Hematopoietic multipotent progenitor cell treated with erythropoietin and hydrocortisone succinate and interleukin-3 and kit ligand, for 17 days (in vitro differentiated cells): ENCODE measurements at places on chromosomes 5 and 9.

GRCh38 chr9:70566066-70566465 is 151.6 kb upstream of the KLF9 start:
- no peak for DNase-seq

GRCh38 chr5:56624751-56625150 is 190.6 kb upstream of the MAP3K1 start:
- DNase-seq: no peak

DNA sequence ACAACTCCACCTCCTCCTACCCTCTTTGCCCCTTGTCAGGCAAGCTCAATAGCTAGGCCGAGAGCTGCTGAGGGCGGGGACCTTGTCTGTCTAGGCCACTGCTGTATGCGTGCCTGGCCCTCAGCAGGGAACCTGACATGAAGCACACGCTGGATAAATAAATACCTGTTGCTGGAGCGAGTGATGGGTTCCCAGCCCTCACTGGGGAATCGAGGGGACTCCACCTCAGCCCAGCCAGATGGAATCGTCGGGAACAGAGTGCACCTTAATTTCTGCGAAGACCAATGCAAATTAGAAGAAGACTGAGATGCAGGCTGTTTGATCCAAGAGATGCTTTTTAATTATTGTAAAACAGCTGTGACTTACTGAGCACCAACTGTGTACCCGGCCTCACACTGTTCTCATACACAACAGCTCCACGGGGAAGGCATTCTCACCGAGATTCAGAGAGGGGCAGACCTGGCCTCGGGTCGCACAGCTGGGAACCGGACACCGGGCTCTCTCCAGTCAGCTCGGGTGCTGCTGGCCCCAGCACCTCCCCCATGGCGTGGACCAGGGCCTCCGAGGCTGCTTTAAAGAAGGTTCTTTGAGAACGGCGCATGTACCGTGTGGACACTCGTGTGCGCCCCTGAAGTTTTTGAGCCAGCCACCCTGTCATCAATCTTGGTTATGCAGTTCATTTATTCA is 109.7 kb upstream of the IER5L start:
- no peak for DNase-seq

DNA sequence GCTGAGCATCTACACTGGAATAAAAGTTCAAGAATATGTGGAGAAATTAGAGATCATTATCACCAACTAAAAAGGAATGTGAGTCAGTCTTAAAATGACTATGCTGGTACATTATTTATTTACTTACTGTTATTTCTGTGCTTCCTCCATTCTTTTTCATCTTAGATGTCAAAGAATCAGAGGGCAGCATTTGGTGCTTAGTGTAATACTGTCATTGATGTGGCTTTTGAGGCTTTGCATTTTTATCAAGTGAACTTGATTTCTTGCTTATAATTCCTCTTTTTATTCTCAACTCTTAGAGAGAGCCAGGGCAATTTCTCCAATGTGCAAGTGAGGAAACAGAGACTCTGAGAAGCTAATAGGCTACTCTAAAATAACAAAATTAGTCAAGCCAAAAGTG is 163.7 kb upstream of the TRPC7 start:
- DNase-seq: no peak

DNA sequence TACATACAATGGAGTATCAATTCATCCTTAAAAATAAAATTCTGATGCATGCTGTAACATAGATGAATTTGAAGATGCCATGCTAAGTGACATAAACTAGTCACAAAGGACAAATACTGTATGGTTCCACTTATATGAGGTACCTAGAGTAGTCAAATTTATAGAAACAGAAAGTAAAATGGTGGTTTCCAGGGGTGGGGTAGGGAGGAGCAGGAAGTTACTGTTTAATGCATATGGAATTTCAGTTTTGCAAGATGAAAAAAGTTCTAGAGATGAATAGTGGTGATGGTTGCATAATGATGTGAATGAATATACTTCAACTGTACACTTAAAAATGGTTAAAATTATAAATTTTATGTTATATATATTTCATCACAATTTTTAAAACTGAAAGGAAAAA is 57.3 kb upstream of the FNIP1 start:
- DNase-seq: no peak

- no peak for DNase-seq
Observed at GRCh38 chr5:160556846-160557245, 135.2 kb downstream of the PTTG1 start.
